ENCODE measurements at places on chromosomes 6 and 20.

DNA sequence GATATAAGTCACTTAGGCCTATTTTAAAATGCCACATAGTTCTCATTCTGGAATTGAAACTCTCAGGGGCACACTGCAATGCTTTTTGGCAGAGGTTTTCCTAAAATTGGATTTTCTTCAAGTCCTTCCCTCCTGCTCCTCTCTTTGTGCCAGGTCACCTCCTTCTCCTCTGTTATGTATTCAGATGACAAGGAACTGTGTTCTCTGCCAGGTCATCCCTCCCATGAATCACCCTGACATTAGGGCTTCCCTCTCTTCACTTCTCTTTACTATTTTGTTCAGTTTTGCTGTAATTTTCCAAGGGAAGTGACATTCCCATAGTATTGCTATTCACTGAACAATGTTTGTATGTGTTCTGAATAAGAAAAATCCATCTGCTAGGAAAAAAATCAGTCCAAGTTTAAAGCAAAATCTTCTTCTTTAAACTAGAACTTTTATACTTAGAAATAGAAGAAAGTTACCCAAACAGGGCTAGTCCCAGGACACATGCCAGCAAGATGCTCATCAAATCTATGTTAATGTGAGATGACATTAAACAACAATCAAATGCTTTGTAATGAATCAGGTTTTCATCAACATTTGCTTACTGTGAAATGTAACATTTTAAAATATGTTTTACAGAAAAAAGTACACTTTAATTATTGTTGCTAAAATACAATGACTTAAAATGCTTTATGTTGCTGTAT is 461.1 kb downstream of the MMUT start:
- no peak for DNase-seq

DNA sequence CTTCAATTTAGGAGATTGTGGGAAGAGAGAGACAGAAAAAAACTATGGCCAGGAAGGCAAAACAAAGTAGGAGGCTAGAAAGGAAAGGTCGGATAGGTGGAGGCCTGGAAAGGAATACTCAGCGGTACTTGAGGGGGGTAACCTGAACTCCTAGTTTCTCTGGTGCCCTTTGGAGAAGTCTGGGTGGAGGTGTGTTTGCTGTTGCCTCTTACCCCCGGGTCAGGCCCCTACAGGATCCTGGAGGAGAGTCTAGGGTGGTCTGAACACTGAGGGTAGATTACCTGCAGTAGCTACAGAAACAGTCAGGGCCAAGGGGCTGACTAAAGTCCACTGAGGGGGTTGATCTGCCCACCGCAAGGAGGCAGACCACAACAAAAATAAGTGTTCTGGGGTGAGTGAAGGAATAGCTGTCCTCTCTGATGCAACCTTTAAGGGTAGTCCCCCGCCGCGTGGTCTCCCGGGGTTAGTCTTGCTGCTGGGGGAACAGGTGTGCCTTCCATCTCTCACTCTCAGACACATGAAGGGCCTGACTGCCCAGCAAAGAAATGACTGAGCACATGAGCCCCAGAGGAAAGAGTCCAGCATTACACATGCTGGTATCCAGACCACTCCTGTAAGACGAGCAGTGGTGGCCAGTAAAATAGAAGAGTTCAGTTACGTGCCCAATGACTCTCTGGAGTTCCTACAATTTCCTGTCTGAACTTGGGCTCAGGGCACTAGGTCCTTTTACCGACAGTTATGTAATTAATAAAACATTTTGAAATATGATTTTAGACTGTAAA is 59.5 kb downstream of the MTHFD1L start:
- DNase-seq = no peak

DNA sequence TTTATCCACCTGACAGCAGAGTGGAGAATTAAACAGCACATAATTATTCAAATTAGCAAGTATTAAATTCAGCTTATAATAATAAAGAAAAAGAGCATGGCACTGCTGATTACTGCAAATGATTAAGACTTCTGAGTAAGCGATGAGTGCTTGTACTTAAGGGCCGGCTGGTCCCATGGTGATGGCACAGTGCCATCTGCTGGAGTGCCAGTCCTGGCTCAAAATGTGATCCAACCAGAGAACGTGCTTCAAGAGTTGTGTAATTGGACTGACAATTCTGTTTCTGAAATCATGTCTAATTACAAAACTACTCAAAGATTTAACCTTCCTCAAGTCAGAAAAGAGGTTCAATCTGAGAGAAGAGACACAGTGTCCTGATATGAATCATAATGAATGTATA is 181.6 kb upstream of the RGS17 start:
- peak; percentile 26 for DNase-seq

DNA sequence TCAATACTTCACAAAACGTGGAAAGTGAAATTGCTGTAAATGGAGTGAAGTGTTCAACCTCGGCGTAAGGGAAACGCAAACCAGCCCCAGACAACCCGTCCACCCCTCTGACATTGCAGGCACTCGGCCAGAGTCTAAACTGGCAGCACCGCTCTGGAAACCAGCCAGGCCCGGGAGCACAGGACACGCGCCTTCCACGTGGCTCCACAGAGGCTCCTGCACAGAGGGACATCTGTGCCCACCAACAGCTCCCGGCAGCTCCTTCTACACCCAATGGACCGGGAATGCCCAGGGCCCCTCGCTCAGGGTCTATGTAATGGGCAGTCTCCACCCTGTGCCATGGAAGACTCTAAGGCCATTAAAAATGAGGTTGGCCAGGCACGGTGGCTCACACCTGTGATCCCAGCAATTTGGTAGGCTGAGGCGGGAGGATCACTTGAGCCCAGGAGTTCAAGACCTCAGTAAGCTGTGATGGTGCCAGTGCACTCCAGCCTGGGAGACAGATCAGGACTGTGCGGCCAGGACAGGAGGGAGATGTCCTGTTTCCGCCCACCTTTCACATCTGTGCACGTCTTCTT is 3.4 kb upstream of the HELZ2 start:
- no peak for DNase-seq

DNA sequence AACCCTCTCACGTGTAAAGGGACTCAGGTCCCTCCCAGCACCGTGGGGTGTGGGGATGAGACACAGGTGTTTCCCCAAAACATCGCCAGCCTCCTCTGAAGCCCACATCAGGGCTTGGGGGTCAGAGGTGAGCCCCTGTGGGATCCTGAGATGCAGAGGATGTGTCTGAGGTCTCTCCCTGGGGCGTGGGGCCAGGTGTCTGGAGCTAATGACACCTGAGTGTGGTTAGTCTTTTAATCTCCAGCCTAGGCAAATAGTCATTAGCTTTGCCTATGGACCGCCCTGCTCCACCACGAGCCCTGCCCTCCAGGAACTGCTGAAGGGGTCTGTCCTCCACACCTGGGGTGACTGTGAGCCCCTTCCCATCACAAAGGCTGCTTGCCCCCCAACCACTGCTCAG is 1.7 kb downstream of the SRMS start:
- no peak for DNase-seq

DNA sequence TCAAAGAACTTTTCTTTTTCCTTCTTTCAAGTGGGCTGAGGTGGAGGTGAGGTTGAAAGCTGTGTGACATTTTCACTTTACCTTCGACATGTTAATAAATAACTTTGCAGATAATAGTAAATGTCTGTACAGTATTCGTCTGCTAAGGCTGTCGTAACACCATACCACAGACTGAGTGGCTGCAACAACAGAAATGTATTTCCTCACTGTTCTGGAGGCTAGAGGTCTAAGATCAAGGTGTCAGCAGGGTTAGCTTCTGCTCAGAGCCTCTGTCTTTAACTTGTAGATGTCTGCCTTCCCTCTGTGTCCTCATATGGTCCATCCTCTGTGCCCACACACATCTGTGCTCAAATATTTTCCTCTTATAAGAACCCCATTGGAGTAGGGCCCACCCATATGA is 14.9 kb downstream of the PHACTR2 start:
- no peak for DNase-seq

- DNase-seq = no peak
Observed at GRCh38 chr6:84228198-84228543, 728 bp upstream of the CEP162 start.

- DNase-seq = peak; percentile 74
Observed at GRCh38 chr6:35392111-35392702, 49.8 kb downstream of the PPARD start.

GRCh38 chr20:4633780-4634179 is 87.9 kb upstream of the PRND start:
- no peak for DNase-seq

GRCh38 chr20:11935212-11936154 is 17.8 kb downstream of the BTBD3 start:
- DNase-seq = no peak

- DNase-seq = no peak
Observed at GRCh38 chr20:3900187-3900604, 11.0 kb downstream of the PANK2 start.

DNA sequence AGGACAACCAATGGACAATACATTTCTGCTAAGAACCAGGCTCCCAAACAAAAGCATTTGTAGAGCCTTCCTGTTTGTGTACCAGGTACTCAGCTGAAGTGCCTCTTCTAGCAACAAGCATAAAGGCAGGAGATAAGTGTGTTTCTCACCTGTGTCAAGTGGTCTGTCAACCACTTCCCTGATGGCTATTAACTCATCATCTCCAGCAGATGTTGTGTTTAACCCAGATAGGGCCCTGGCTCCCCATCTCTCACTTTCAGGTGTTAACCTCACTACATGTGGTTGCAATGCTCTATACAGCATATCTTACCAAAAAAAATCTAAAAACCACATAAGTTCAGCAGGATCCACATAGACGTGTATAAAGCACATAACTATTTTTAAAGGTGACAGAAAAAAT is 9.6 kb upstream of the IL17A start:
- DNase-seq = peak; percentile 99

DNA sequence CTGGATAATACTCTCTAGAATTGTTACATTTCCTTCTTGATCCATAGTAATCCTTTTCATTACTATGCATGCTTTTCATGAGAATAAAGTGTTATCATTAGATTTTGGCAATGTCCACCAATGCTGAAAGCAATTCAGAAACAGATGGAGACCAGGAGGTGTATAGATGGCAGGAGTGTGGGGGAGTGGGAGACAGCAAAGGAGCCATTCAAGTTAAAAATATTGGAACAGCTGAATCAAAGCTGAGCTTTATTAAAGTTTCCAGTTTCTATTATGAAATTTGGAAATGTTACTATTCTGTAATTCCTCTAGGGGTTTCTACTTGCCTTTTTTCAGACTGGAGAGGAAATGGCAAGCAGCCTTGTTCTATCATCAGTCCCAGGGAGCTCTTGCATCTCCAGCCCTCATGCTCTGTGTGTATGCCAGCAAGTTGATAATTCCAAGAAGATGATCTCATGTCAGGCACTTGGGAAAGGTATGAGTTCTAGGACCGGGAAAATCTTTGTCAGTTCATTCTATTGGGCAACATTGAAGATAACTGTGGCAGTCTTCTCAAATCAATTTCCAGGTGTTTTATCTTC is 228.0 kb downstream of the CD109 start:
- DNase-seq = no peak

GRCh38 chr20:1472556-1473245 is 6.1 kb upstream of the NSFL1C start:
- no peak for DNase-seq

DNA sequence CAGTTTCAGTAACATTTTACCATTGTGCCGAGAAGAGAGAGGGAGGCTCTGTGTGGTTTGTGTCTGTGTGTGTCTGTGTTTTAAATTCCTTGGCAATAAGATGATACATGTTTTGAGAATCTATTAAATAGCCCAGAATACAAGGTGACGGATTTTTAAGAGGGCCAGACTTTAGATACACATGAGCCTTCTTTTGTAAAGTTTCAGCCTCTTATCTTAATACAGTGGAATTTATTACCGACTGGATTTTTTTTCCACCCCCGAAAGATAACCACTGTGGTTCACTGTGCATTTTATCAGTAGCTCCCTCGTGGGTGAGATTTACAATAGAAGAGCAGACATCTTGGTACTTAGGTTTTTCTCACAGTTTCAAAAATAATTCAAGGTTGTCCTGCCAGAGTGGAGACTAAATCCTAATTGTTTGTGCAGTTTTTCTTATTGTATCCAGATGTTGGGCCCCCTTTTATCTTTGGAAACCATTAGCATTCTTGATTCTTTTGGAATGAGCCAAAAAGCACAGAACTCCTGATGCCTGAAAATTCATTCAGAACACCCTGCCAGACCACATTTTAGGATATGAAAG is 49.9 kb downstream of the STK4 start:
- DNase-seq = no peak

DNA sequence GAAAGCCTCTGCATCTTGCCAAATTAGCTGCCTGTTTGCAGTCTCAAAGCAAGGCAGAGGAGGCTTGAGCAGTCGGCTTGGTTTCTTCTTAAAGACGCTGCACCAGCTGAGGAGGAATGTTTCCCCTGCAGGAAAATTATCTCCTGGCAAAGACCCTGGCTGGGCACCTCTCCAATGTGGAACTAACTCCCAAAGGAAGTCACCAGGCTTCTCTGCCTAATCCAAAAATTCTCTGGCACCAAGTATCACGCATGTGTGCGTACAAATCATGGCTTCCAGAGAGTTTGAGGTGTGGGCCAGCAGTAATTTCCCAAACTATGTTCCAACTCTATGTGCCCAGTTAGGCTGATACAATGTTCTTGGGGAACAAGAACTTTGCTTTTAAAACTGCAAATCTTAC is 176.2 kb downstream of the KIF16B start:
- DNase-seq = no peak

DNA sequence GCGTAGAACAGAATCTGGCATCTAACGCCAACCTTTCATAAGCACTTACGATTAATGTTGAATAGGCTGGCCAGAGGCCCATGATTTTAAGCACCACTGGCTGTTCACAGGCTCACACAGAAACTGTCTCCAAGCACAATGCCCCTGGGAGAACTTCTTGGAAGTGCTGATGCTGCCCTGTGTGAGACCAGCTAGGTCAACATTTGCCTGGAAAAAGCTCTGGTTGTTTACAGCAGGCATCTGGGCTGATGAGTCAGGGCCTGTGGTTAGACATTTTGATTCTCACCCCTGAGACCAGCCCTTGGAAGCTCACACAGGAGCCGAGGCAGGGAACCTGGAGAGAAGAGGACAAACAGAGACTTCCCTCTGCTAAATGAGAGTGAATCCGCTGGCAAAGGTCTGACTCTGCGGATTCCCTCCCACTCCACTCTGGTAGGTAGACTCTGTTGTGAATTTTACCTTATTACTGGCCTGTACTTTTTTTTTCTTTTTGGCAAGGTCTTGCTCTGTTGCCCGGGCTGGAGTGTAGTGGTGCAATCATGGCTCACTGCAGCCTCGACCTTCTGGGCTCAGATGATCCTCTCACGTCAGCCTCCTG is 6.8 kb upstream of the SULF2 start:
- no peak for DNase-seq

GRCh38 chr20:47546184-47547033 is 44.7 kb downstream of the NCOA3 start:
- DNase-seq = no peak

- DNase-seq = no peak
Observed at GRCh38 chr6:156756630-156757610, 20.3 kb upstream of the ARID1B start.

GRCh38 chr6:11963756-11964500 is 48.2 kb upstream of the HIVEP1 start:
- DNase-seq = no peak

GRCh38 chr6:41538556-41539182 is 7.5 kb upstream of the FOXP4 start:
- peak; percentile 23 for DNase-seq

GRCh38 chr20:6764619-6765018 is 2.9 kb upstream of the BMP2 start:
- DNase-seq = no peak

- no peak for DNase-seq
Observed at GRCh38 chr6:80967609-80968008, 784.9 kb downstream of the TENT5A start.
